ENCODE measurements at places on chromosomes 3 and 15.
A peak's percentile ranks its signal among the peaks of the same experiment; 100 is the strongest.

DNA sequence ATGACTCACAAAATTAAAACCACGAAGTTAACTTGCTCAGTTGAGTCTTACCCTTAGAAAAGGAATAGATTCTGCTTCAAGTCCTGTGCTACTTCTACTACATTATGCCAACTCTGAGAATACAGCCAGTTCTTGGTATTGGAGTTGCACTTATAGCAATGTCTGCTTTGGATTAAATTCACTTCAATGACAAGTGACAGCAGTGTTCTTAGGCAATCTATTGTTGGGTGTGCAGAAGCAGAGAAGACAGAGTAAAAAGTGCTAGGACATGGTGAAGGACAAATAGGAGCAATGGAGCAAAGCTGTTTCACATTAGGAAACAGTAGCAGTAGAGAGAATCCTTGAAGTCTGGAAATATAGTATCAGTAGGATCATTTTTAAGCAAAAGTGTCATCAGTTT lies 713.1 kb downstream of the SI start:
- no peak for DNase-seq

DNA sequence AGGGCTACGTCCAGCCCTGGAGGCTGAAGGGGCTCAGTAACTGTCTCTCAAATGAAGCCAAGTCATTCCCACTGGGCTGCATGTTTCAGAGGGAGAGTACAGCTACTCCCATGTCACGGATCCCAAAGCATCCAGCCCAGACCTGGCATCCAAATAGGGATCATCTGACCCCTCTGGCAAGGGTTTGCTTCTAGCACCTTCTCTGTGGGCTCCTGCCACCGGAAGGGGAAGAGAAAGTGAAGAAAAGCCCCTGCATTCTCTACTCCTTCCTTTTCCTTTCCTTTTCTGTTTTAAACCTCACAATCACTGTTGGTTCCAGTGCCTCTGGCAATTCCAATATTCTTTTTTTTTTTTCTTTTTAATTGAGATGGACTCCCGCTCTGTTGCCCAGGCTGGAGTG lies 64.5 kb upstream of the CTSH start:
- DNase-seq = no peak

- no peak for DNase-seq
Observed at GRCh38 chr15:36880224-36880912, 220.0 kb downstream of the MEIS2 start.

- DNase-seq = peak; percentile 55
Observed at GRCh38 chr15:40338041-40338657, 2.6 kb downstream of the CCDC9B start.

- DNase-seq = no peak
Observed at GRCh38 chr3:123449997-123450604, 1.2 kb upstream of the ADCY5 start.

- no peak for DNase-seq
Observed at GRCh38 chr3:28328188-28329151, 20.1 kb upstream of the ZCWPW2 start.

Data from NCI-H526 (cell line).